ENCODE measurements at places on chromosomes 11 and 22.

GRCh38 chr11:48107188-48107704 lies 109.4 kb upstream of the OR4B1 start:
- DNase-seq: peak; percentile 56

DNA sequence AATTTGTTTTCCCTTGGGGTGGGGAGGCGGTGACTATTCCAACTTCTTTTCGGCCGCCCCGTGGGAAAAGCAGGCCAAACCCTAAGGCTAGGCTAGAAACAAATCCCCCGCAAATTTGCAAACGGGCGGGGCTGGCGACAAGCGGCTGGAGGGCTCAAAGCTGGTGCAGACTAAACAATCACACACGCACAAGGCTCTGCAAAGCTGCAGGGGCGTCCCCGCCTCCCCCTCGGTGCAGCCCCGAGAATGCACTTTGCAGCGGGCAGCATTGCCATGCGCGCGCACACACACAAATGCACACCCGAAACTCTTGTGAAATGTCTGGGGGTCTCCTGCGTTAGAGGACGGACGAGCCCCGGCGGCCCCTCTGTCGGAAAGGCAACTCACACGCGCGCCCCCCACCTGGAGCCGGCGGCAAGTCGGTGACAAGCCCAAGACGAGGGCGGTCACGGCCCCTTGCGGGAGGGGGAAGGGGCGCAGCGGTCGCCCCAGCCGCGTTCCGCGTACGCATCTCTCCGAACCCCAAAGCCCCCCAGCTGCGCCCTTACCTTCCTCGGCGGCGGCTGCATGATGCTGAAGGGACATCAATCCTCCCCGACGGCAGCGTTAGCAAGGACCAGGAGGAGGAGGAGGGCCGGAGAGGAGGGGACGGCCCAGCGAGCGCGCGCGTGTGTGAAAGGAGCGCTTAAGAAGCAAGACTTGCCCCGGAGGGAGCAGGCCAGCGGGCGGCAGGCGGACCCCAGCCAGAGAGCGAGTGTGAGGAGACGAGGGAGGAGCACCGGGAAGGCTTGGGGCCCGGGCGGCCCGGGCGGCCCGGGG lies 600 bp downstream of the FCHSD2 start:
- no peak for DNase-seq

- DNase-seq: no peak
These were observed 473.0 kb downstream of the BRD1 start for GRCh38 chr22:49354516-49355210.

GRCh38 chr11:45343444-45343843 lies 57.3 kb upstream of the SYT13 start:
- DNase-seq: no peak

- no peak for DNase-seq
These were observed 67.1 kb downstream of the SNX19 start for GRCh38 chr11:130849215-130849568.
